T-helper 2 cell treated with Interferon-gamma antibody and Interleukin-4, amounts not matched to agents 100 ng/mL and 5 ng/mL, for 36 hours (primary cell): ENCODE measurements at places on chromosomes 3 and 15. TPM values are rescaled to one million over a fixed set of nuclear protein-coding genes. Genes with fewer than 3 reads are reported as not detected.

CCDC80 gene
- 0.02 TPM in 1 of 2 replicates, not detected in the other for total RNA-seq

RPL35A gene
- total RNA-seq: 1,079 and 1,083 TPM in 2 replicates

KCNH8 gene
- not detected in 2 replicates for total RNA-seq

CALML4 gene
- 15.1 and 15.4 TPM in 2 replicates for total RNA-seq

SMAD6 gene
- total RNA-seq: 0.43 and 0.59 TPM in 2 replicates

CFAP91 gene
- total RNA-seq: not detected in 2 replicates

PYGO1 gene
- not detected in 2 replicates for total RNA-seq

CCDC13 gene
- total RNA-seq: 0.45 TPM in 1 of 2 replicates, not detected in the other

CEMIP gene
- total RNA-seq: 0.91 TPM in 2 replicates

MAGEL2 gene
- total RNA-seq: not detected in 2 replicates

TMCO5A gene
- not detected in 2 replicates for total RNA-seq

SERPINI2 gene
- not detected in 2 replicates for total RNA-seq
